ENCODE measurements at places on chromosomes 12 and 14.

- DNase-seq: no peak
These were observed 15.4 kb upstream of the SELPLG start for GRCh38 chr12:108649126-108649525.

DNA sequence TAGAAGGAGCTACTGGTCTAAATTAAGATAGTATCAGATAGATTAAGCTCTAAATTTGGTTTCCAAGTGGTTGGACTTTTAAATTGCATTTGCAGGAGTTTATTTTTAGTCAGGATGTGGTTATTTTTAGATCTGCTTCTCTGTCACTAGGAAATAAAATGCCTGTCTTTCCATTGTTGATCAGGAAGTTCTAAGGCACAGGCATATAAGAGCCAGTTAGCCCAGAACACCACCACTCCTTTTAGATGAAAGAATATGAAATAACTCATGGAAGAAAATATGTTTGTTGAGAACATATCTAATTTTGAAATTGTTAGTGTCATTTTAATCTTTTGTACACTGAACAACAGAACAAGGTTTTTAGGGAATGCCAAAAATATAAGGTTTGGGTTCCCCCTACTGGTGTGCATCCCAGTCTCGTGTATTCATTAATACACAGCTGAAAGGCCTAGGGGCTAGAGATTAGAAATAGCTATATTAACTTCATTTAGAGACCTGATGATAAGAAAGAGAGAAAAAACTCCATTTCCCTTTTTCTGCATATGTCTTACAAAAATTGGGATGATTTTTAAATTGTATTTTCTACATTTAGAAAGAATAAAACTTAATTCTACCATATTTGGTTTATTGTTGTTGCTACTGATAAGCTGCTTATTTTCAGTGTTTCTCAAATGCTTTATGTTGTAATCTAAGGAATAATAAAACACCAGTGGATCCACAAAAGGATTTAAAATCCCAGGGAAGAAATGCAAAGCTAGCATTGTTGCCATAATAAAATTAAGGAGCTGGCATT, 67.2 kb downstream of the RIC8B start:
- no peak for DNase-seq

DNA sequence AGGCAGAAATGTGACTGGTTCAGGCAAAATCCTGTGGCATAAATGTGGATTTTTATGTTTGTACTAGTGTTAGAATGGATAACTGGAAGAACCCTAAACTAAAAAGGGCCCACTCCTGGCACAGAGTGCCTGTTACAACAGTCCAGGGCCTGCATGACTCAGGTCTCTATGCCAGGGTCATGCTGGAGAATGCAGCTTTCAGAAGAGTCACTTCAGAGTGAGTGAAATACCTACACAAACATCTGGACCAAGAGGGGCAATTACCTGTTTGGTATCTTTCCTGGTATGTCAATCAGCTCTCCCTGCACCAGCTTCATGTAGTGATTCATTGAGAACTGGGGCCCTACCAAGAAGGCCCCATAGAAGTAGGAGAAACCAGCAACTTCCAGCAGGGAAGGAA, 10.0 kb downstream of the EMG1 start:
- no peak for DNase-seq

GRCh38 chr12:17334784-17335183, 728.8 kb upstream of the LMO3 start:
- DNase-seq: no peak

DNA sequence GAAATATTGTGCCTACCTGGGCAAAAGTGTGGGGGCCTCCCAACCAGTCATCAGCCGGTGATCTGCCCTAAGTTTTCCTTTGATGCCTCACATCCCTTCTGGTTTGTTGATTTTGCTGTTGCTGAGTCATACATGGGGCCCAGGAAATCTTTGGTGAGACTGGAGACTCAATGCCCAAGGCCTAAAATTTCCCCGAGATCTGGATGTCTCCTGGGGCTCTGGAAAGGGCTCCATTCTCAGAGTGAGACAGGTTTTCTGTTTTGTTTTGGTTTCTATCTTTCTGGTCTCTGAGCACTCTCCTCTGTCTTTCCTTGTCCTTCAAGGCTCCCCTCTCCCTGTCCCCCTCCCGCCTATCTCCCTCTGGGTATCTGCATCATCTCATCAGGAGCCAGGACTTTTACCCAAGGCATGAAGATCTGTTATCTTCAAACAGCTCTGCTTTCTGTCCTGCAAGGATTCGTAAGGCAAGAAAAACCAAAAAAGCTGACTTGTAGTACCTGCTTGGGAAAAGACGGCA, 152.8 kb upstream of the MAX start:
- no peak for DNase-seq

GRCh38 chr14:99592933-99593753, 10.9 kb downstream of the CCDC85C start:
- no peak for DNase-seq

DNA sequence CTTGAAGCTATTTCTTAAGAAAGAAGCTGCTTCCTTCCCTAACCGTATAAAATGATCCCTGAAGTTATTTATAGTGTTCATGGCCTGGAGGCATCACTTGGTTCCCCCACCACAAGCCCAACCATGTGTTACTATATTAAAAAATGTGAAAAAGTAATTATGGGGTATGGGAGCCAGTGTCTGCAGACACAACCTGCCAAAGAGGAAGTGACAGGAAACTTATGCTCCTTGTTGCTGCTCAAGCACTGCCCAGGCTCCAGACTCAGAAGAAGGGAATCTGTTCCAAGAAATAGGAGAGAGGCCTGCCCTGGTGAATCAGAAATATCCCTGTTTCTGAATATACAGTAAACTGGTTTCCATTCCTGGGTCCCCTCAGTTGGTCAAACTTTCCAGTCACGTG, 217.2 kb upstream of the BMP4 start:
- no peak for DNase-seq
